ENCODE measurements at places on chromosomes 11 and 22. TPM values are rescaled to one million over a fixed set of nuclear protein-coding genes. Genes with fewer than 3 reads are reported as not detected.

- DNase-seq = no peak
Measured at GRCh38 chr11:2684581-2684980, 15.2 kb downstream of the KCNQ1OT1 start.

DNA sequence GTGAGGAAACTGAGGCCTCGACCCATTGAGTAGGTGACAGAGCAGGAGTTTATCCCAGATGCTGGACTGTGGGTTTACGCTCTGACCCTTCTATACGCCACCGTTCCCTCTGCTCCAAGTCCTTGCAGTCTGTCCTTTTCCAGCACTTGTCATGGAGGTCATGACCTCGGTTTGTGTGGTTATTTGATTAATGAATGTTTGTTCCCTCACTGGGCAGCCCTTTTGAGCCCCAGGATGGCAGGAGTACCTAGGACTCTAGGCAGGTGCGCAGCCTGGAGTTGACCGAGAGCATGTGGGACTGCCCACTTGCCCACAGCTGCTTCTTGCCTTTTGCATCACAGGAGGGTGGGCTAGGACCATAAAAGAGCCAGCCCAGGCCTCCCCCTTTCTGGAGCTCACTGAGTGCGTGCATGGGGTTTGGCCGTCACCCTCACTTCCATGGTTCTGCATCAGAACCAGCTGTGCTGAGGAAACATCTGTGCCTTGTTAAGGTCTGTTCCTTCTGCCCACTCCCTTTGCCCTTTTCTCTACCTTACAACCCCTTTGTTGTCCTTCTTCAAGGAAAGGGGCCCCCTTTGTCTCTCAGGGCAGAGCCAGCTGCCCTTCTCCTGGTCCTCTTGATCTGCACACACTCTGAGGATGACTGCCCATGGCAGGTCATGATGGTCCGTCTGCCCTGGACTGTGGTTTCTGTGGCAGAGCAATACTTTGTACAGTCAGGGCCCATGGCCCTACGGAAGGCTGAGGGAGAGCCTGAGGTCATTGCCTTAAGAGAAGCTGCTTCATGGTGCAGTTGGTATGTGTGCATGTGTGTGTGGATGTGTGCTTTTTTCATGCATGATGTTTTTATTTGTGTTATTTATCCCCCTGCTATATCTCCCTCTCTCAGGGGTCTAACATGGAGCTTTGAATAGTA is 38.2 kb downstream of the BMAL1 start:
- DNase-seq = no peak

DNA sequence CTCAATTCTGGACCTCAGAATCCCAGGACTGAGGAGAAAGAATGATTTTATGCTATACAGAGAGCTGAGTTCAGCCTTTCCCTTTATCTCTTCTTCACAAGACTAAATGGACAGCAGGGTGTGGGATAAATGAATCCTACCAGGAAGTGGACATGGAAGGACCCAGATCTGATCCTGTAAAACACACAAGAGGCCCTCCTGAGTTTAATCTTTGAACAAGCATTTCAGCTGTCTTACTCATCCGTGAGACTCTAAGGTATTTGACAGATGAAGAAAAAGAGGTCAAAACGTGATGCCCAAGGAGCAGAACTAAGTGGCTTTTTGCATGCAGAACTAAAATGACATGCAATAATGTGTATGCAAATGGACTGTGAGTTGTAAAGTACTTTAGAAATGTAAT is 511.3 kb downstream of the DLG2 start:
- no peak for DNase-seq

DNA sequence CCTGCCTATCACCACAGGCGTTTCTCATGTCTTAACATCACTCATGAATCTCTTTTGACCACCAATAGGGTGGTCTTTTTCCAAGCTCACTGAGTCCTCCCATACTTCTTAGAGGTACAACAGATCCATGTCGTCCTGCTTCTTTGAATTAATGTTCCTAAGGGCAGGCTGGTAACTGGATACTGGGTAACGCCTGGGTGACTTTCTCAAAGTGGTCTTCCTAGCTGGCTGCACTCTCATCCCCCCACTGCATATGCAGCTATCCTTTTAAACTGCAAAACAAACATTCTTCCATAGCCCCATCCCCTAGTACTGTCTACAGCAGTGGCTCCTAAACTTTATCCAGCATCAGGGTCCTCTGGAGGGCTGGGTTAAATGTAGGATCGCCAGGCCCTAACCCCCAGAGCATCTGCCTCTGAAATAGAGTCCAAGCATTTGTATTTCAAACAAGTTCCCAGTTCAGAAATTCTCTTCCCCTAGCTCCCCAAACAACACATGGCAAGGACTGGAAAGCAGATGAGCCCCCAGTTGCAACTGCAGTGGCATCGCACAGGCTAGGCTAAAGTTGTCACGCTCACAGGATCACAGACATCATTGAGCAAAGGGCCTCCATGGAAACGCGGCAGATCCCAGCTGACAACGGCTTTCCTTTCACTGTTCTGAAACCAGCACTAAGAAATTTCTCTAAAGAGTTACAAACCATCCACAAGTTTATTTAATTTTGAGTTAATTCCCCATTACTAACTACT is 204.9 kb downstream of the LARGE1 start:
- no peak for DNase-seq

The DGAT2 gene
- 1.1 TPM for polyA plus RNA-seq

The MOGAT2 gene
- polyA plus RNA-seq = not detected
